HEK293T (cell line): ENCODE measurements at places on chromosomes 13 and 19.

DNA sequence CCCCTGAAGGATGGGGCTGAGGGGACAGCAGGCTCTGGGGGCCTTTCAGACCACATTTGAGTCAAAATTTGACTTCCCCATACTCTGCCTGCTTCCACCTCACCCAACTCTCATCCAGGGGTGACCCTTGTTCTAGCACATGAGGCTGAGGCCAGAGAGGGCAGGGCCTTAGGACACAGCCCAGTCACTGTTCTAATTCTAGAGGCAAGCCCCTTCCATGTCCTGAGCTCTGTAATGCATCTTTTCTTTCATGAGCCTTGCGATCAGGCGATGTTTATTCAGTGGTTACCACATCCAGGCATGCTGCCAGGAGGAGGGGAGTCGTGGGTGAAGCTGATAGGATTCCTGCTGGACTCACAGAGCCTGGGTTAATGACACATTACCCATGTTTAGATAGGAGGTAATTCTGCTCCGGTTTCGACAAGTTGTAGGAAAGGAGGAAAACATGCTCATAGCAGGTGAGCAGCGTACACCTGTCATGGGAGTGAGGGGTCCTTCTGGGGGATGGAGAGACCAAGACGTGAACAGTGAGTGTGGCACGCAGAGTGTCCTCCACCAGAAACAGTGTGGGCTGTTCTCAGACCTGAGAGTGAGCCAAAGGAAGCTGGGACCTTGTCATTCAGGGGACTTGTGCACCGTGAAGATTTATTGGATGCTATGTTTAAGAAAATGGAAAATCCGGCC is 9.3 kb downstream of the RPS9 start:
- DNase-seq: peak; percentile 61

DNA sequence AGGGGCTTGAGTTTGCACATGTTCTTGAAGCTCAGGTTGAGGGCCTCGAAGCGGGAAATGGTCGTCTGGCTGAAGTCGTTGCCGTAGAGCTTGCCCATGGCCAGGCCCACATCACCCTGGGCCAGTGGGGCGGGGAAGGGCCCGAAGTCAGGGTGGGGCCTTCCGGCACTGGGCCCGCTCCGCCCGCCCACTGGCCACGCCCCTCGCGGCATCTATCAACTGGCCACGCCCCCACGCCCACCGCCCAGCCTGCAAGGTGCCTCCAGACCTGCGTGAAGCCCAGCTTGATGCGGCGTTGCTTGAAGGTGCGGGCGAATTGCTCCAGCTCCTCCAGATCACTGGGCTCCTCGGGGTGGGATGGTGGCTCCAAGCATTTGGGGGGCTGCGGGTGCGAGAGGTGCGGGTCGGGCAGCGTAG is 19.9 kb downstream of the ZNF574 start:
- no peak for DNase-seq

DNA sequence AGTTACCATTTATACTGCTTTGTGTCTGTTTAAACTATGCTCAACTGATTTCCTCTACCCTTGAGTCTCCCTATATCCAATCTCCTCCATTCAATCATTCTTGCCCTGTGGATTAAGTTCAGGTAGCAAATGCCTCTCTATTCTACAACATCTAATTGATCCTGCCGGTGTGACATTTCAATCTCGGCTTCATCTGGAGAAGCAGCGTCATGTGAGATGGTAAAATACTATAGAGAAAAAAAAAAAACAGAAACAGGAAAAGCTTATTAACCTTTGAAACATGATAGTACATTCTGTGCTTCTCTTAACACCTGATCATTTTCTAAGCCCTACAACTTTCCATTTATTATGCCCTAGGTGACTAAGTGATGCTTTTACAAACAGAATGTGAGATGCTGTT is 89.4 kb downstream of the KCTD12 start:
- DNase-seq: no peak

DNA sequence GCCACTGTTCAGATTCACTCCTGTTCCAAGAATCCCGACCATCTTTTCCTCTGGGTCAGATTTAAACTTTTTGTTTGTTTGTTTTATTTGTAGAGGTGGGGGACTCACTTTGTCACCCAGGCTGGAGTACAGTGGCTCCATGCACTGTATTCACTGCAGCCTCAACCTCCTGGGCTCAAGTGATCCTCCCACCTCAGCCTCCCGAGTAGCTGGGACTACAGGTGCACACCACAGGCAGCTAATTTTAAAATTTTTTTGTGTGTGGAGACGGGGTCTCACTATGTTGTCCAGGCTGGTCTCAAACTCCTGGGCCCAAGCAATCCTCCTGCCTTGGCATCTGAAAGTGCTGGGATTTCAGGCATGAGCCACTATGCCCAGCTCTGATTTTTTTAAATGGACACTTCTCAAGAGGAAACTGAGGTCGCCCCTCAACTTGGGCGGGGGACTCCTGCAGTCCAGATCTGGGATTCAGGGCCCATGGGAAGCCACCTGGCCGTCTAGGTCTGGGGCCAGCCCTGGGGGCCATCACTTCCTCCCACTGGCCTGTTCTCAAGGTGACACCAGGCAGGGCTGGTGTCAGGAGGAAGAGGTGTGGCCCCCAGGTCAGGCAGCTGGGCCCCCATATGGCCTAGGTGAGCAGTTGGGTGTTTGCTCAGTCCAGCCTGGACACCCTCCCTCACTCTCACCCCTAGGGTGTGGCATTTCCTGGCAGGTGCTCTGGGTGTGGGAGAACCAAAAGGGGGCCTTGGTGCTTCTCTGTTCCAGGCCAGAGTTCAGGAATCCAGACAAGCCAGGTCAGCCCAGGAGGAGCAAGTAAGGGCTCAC is 1.3 kb downstream of the B3GNT3 start:
- DNase-seq: no peak
